ENCODE measurements at places on chromosomes 2 and 18.

GRCh38 chr2:152307863-152308262 is 27.1 kb upstream of the FMNL2 start:
- no peak for DNase-seq

- DNase-seq: no peak
These were observed 390.6 kb downstream of the ERBB4 start for GRCh38 chr2:212147921-212148513.

DNA sequence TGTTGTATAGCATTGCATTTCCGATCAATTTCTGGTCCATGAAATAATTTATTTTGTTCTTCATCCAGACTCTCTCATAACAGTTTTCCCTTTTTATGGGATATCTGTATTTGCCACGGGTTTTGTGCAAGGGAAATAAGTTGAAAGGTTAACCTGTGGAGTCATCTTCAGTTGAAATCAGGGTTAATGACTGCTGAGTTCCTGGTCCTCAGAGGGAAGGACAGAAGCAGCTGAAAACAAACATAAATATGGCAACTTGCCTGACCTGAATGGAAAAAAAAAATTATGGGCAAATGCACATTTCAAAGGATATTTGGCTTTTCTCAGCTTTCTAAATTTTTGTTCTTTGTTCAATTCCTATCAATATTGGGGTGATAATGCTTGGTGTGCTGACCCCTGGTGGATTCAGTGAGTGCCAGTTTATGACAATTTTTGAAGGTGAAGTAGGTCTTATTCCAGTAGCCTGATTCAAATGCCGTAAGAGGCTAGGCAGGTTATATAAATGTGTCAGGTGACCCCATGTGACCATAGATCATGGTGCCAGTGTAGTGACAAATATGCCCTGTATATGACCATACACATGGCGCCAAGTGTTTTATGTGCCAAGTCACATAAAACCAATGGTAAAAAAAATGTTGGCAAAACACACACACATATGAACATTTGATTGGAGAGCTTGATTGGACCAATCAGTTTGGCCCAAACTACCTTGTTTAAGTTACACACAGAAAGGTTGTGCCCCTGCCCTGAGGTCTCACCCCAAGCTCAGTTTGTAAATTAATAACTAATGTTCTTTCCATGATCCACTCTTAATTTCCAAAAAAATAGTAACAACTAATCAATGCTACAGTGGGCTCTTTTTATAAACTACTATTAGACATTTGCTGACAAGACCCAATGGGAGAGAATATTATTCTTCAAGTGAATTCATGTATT is 47.6 kb upstream of the FAM124B start:
- DNase-seq: no peak

- no peak for DNase-seq
These were observed 175.3 kb upstream of the TCF4 start for GRCh38 chr18:55763298-55763697.

DNA sequence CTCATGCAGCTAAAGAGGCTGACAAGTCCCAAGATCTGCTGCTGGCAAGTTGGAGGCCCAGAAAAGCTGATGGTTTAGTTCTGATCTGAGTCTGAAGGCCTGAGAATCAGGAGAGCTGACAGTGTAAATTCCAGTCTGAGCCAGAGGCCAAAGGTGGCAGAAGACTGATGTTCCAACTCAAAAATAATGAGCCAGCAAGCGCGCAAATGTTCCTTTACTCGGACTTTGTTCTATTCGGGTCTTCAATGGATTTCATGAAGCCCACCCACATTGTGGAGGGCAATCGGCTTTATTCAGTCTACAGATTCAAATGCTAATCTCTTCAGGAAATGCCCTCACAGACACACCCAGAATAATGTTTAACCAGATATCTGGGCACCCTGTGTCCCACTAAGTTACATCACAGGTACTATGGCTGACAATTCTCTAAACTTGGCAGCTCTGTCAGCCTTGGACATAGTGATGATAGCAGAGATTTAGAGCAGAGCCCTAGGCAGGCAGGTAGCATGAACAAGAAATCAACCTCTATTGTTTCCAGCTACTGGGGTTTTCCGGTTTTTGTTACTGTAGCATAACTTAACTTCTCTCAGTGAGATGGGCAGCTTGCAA is 318.5 kb downstream of the HRH4 start:
- DNase-seq: no peak

GRCh38 chr2:107473150-107473549 is 353.5 kb upstream of the RGPD4 start:
- no peak for DNase-seq

GRCh38 chr18:3117493-3118192 is 102.1 kb downstream of the MYOM1 start:
- no peak for DNase-seq

GRCh38 chr2:4914551-4914950 is 777.6 kb upstream of the SOX11 start:
- DNase-seq: no peak

GRCh38 chr2:53104263-53104662 is 663.3 kb upstream of the CHAC2 start:
- no peak for DNase-seq

GRCh38 chr2:190540048-190540447 is 5.5 kb upstream of the NEMP2 start:
- DNase-seq: no peak

DNA sequence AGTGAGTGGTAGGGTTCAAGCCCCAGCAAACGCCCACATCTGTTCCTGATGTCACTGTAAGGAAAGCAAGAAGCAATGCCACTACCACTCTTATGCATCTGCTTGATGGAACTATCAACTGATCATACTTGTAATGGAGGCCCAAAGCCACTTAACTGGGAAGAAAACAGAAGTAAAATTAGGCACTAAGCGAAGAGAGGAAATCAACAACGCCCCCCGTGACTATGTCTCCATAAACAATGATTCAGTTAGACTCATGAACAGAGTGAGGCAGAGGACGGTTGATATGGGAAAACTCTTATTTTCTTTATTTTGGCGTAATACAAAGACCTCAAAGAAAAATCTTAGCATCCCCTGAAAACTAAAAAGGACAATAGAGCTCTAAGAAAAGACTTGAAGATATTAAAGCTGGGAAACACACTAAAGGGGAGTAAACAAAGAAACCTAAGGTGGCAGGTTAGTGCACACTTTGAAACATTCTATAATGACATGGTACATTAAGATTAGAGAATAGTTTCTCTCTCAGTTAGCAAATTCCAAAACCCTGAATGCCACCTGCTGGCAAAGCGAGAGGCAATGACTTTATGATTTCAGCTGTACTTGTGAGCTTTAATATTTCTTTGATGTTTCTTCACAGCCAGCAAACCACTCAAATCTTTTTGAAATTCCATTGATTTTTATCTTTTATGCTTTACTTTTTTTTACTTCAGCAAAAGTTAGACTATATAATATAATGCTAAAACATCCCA is 86.5 kb downstream of the LRP2 start:
- DNase-seq: no peak

GRCh38 chr2:10980071-10980470 is 68.3 kb downstream of the KCNF1 start:
- DNase-seq: no peak

- no peak for DNase-seq
These were observed 144.5 kb upstream of the TCF4 start for GRCh38 chr18:55732227-55733106.

DNA sequence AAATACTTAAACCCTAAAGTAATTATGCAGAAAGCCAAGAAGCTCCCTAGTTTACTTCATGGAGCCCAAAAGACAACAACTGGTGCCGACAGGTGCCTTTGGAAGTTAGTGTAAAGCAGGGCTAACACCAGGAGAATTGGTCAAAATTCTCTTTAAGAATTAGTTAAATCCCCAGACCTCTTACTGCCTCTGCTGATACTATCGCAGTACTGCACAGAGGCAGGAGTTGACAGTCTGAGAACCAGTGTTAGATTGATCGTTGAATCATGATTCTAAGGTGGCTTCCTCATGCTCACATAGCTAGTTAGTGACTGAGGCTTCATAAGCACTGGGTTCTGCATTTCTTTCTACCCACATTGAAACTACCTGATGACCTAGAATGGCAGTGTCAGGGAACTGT is 445.0 kb downstream of the XIRP2 start:
- DNase-seq: no peak

DNA sequence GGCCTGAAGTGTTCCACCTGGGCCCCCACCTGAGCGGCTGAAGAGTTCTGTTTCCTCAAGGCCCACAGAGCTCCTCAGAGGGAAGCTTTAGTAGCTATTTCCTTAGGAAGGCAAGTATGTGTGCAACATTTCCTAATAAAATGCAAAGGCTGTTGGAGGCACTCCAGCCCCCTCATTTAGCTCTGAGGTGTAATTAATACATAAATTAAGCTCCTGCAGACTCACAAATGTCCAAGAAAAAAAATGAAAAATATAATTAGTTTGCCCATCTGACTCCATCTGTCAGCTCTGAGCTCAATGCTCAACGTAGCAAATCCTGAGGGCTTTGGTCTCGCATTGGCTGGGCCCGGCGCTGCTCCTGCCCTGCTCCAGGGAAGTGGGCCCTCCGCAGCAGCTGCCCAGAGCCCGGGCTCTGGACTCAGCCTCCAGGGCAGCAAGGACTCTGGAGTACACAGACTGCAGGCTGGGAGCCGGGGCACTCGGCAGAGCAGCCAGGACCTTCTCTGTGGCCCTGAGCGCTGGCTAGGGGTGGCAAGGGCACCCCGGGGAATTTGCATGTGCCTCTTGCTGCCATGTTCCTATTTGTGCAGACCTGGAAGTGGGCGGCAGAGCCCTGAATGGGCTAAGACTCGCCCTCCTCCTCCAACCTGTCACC is 23.4 kb upstream of the C1QL2 start:
- DNase-seq: no peak

DNA sequence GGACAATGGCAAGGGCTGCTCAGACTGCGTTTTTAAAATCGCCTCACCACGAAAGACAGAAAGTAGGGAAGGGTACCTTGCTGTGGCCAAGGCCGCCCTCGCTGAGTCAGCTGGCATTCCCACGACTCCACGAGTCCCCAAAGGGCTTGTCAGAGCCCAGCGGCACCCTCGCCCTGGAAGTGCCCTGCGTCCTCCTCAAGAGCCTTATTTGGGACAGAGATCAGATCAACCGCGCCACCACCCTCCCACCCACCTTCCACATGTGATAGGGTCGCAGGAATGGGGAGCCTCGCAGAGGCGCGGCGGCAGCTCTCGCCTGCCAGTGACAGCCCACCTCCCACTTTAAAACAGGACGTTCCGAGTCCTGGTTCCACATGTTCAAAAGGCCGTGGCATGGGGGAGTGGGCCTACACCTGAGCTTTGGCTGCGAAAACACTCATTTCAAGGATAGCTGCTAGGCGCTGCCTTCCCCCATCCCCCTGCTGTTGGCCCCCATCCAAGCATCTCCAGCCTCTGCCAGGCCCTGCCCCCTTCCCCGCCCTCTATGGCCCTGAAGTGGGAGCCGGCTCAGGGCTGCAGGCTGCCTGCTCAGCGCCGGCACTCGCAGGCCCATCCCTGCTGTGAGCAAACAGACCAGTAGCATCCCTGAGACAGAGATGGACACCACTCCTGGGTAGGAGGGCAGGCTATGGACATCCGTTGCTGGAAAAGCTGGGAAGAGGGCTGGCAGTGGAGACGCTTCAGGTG is 38.1 kb upstream of the ARHGEF4 start:
- no peak for DNase-seq

- no peak for DNase-seq
These were observed 19.9 kb downstream of the SH2D6 start for GRCh38 chr2:85438201-85439024.

GRCh38 chr18:24089076-24089475 is 49.8 kb upstream of the CABYR start:
- no peak for DNase-seq

- no peak for DNase-seq
These were observed 251.3 kb downstream of the HDAC4 start for GRCh38 chr2:239149501-239149900.

- DNase-seq: no peak
These were observed 139.7 kb downstream of the PRPF40A start for GRCh38 chr2:152577579-152577978.

- no peak for DNase-seq
These were observed 44.5 kb downstream of the METTL8 start for GRCh38 chr2:171389325-171389724.

- DNase-seq: no peak
These were observed 365 bp downstream of the NDUFB3 start for GRCh38 chr2:201072201-201072530.

GRCh38 chr2:62724886-62725711 is 19.6 kb downstream of the EHBP1 start:
- DNase-seq: peak; percentile 4

DNA sequence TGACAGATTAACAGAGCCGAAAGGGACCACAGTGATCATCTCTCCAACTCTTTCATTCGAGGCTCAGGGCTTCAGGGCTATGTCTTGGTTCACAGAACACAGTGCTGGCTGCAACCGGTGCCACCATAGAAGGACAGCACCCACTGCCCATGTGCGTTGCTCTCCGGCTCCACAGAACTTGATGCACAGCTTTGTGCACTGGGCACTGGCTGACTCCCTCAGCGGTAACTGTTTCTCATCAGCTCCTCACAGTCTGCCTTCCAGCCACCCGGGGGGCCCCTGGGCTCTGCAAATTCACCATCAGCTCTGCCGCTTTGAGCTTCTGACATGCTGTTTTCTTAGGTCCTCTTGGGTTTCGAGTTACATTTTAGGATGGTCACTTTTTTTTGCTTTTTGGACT is 124.3 kb upstream of the RAB12 start:
- DNase-seq: no peak

DNA sequence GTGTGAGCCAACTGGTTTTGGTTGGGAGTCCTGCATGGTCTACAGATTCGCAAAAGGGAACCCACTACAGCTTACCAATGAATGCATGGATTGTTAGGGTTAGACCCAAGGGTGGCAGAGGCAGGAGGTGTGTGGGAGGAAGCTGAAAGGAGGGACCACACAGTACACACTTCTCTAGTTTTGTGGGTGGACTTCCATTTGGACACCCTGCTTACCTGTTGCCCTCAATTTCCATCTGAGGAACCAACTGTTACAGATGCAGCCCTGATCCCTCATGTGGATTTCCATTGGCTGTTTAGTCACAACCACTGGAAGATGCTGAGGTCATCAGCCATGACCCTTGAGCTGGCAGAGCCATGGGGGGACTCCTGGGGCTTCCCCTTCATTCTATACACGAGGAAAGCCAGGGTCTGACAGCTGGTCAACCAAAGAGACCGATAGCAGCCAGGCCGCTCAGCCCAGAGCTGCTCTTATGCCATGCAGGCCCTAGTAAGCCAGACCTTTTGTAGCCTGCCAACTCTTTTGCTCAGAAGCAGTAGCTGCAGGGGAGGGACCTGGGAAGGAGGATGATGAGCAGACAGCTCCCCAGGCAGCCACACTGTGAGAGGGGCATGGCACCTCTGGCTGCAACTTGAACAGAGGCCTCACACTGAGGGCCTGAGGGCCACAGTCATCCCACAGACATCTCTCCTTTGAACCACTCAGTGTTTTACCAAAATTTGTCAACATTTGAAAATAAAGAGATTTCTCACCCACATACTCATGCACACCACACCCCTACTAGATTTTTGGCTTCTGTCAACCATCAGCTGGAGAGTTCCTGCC is 162.1 kb downstream of the SETBP1 start:
- no peak for DNase-seq

DNA sequence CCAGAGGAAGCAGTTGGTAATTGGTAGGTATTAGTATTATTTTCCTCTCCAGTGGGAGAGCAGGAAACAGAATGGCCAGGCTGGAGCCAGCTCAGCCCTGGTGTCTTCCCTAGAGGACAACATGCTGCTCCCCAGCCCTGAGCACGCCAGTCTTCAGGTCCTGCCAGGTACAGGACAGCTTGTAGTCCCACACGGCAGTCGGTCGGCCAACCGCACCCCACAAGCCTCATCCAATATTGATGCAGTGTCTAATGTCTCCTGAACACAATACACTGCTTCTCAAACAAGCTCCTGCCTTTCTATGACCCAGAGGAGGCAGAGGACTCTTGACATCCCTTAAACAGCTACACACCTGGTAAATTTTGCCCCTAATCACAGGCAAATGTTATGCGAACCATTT is 71.0 kb upstream of the PPP1CB start:
- no peak for DNase-seq
